ENCODE measurements at places on chromosomes 7 and 10.

DNA sequence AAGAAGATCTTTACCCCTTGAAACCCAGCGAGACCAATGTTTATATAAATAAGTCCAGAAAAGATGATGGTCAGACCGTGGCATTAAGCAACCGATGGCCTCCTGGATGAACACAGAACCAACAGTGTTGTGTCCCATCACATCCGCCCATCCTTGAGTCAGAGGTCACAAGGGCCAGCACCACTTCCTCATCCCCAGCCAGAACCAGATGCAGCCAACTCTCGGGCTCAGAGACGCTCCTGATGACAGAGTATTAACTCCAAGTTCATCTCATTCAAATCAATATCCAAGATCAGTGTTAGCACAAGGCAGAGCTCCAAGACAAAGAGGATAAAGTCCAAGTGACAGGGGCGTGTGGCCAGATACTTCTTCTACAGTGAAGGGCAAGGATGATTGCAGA is 63.5 kb downstream of the FAM53B start:
- DNase-seq = no peak

DNA sequence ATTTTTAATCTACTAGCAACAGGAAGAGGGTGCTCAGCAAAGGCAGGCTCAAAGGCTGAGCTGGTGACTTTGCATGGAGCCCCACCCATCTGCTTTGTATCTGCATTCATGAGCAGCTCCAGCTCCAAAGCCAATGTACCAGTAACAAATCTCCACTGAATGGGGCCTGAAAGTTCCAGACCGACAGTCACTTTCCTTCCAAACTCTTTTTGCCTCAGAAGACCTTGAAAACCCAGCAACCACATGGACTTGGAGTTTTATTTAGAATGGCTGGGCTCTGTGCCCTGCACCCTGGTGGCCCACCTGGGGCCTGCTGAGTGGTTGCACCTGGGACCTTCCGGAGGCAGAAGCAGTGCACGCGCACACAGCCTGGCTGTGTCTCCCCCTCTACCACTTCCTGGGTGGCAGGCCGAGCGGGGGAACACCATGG is 195.0 kb upstream of the PLXNA4 start:
- peak; percentile 55 for DNase-seq

DNA sequence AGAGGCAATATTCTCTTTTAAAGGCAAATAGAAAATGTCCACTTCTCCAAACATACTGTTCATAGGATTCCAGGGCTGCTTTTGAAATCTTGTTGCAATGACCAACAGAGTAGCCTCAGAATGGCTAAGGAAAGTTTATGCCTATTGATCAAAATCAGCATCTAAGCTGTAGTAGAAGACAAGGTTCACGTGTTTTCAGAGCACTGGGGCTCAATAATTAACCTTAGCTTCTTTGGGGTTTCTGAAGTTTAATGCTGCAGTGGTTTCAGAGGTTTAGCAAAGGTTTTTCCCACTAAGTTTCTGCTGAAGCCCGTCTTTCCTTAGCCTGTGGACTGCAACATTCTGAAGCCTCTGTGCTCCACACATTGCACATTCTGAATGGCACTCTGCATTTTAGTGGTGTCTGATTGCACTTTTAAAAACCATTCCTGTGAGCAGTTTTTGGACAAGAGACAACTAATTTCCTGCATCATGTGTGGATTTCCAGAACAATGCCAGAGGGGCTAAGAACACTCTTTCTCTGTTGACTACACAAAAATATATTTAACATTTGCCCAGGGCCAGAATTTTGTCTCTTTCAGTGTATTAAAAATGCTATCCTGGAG is 342.5 kb downstream of the PTEN start:
- no peak for DNase-seq

GRCh38 chr7:101991860-101992259 is 174.4 kb downstream of the CUX1 start:
- no peak for DNase-seq

GRCh38 chr10:91629715-91630549 is 2.9 kb downstream of the PPP1R3C start:
- DNase-seq = no peak

GRCh38 chr7:81280531-81280930 is 361.7 kb upstream of the SEMA3C start:
- no peak for DNase-seq

GRCh38 chr7:124765401-124766352 is at the start of gene GPR37:
Gene GPR37 (minus strand): TSS chr7:124765792. CDS start chr7:124764976, 816 bp downstream.
- DNase-seq = peak; percentile 67

DNA sequence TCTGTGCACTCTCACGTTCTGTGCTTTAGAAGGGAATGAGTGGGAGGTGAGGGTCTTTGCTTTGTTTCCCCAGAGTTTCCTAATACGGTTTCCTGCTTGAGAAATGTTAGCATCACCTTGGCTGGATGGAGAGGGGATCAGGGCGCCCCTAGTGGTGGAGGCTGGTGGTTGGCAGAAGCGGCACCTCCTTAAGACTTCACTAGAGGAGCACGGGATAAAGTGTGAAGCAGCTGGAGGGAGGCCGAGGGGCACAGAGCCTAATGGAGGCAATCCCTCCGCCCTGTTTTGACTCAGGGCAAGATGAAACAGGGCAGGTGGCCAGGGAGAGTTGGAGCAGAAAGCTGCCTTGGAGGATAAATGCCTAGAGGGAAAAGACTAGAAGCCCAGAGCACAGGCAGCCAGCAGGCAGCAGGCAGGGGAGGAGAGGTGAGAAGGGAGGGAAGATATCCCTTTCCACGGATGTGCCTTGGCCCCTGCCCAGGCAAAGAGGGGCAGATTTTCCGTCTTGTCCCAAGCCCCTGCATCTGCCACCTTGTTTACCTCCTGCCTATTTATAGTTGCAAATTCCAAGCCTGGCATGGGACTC is 56.0 kb upstream of the BTRC start:
- DNase-seq = peak; percentile 91

GRCh38 chr7:116802746-116803152 is 59.6 kb upstream of the CAPZA2 start:
- DNase-seq = no peak

DNA sequence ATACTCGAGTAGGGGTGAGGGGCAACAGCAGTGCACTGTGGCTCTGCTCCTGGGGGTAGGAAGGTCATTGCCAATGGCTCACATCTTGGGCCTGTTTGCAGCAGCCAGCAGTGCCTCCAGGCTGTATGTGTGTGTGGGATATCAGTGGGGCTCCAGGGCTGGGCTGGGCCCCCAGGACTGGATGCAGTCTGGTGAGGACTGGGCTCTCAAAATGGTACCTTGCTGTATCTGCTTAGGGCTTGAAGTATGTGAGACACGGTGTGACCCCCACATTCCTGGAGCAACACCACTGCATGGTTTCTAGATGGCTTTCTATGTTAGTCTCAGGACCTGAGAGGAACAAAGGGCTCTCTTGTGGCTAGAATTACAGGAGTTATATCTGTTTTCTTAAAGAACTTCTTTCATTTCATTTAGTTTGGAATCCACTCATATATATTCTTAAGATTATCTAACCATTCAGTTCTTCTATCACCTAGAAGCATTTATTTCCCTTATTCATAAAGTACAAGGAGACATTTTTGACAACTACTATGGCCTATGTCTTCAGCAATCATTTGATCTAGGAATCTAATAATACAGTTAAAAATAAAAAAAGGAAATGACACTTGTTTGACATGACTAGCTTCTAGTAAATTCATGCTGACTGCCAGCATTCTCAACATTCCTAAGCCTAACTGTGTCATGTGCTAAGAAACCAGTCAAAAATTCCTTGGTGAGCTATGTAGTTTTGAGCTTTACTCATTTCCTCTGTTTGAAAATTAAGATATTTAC is 443.2 kb upstream of the SEMA3A start:
- no peak for DNase-seq

GRCh38 chr7:118214833-118215182 is 9.7 kb upstream of the ANKRD7 start:
- no peak for DNase-seq

DNA sequence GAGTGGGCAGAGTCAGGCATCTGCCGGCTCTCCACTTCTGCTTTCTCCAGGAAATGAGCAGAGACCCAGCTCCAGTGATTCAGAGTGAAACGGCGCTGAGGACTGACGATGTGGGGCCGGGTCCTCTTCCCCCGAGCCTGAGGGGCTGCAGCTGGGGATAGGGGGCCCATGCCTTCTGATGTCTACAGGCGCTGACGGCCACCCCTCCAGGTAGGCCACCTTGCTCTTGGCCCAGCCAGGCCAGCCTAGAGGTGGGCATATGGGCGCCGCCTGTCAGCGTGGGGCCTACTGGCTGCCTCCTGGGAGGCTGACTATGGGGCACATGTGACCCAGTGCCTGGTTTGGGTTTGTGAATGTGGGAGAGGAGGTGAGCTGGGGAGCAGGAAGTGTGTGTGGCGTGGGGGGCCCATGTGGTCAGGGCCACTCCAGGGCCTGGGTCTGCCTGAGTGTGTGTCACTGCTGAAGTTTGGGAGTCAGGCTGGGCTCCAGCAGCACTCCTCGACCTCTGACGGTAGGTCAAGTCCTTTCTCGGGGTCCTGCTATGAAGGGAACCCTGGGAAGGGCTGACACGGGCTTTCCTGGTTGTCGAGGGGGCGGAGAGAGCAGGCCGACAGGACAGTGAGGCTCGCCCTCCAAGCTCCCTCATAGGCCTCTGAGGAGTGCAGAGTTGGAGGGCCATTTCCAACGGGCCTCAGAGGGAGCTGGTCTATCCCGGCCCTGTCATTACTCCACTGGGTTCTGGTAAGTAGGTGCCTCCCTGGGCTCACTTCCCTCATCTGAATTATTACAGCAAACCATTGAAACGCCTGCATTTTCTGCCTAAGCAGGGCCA is at the start of gene WDFY4:
WDFY4 (plus strand) TSS at position 82 of the 832 bp plus-strand sequence. CDS start 24,860 bp downstream, outside the sequence.
- no peak for DNase-seq

GRCh38 chr10:10432296-10433035 is 585.2 kb upstream of the CELF2 start:
- DNase-seq = no peak

DNA sequence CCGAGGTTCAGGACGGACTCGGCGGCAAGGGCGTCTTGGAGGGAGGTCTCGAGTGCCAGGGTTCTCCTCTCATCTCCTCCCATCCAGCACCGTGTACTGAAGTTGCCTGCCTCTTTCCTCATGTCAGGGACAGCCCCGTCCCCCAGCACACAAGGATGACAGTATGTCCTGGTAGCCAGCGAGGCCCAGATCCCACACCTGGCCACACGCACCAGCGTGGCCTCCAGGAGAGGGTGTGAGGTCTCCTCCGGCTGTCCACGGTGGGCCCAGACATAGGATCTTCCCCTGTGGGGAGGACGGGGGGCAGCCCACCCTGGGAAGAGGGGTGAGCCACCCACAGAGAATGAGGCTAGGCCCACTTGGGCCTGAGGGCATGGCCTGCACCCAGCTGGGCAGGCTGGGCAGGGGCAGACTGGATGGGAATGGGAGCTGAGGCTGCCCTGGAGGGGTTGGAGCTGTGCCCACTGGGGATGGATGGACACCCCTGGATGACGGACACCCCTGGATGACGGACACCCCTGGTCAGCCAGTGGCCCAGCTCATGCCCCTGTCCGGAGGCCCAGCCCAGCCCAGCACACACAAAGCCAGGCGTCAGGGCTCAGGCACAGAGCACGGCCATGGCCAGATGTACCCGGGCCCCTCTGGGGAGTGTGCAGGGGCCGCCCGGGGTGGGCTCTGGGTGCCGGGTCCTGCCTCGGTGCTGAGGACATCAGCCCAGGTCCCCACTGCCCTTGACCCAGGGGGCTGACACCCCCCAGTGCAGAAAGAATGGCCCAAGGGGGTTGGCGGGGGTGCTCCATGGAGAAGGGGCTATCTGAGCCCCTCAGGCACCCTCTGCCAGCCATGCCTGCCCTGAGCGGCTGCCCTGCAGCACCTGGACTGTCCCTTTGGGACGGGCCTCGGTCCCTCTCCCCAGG is 30.9 kb upstream of the CFAP46 start:
- DNase-seq = no peak

DNA sequence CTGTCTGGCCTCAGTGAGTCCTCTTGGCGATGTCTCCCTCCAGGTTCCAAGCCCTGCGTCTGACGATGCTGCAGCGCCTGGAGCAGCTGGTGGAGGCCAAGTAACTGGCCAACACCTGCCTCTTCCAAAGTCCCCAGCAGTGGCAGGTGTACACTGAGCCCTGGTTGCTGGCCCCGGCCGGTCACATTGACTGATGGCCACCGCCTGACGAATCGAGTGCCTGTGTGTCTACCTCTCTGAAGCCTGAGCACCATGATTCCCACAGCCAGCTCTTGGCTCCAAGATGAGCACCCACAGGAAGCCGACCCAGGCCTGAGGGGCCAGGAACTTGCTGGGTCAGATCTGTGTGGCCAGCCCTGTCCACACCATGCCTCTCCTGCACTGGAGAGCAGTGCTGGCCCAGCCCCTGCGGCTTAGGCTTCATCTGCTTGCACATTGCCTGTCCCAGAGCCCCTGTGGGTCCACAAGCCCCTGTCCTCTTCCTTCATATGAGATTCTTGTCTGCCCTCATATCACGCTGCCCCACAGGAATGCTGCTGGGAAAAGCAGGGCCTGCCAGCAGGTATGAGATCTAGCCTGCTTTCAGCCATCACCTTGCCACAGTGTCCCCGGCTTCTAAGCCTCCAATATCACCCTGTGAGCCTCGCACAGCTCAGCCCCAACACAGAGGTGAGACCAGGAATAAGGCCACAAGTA is 7.3 kb upstream of the ZNF22 start:
- no peak for DNase-seq

GRCh38 chr7:100900978-100901377 is 5.3 kb upstream of the ACHE start:
- no peak for DNase-seq

DNA sequence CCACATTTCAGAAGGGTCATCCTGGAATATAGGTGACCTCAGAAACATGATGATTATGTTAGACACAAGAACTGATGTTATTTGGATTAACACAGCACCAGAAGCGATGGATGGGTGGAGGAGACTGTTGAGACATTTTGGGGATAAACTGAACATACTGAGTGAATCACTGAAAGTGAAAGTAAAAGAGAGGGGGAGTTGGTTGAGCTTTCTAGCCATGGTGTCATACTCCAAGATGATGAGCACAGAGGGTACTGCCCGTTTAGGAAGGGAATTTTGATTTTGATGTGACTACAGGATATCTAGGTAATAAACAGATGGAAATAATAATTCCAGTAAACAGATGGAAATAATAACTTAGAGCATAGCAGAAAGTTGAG is 248.0 kb upstream of the NPY start:
- no peak for DNase-seq

DNA sequence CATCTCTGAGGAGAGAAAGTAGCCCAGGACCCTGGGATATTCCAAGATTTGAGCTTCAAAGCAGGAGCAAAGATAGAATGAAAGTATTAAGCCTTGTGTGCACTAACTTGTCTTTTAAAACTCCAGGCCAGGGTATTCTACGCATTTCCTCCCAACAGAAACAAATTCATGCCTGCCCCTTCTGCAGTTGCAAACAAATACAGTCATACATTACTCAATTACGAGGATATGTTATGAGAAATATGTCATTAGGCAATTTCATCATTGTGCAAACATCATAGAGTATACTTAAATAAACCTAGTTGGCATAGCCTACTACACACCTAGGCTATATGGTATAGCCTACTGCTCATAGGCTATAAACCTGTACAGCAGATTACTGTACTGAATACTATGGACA is 154.5 kb upstream of the KIAA1217 start:
- DNase-seq = no peak

- no peak for DNase-seq
These were observed 170.4 kb downstream of the MAGI2 start for GRCh38 chr7:79282882-79283602.

- DNase-seq = no peak
These were observed 89.3 kb downstream of the SLIT1 start for GRCh38 chr10:97096261-97097083.

Data from activated CD8-positive, alpha-beta memory T cell treated with anti-CD3 and anti-CD28 coated beads, Interleukin-2, amount 50 U/mL, for 48 hours (primary cell).